H9 (cell line): ENCODE measurements at places on chromosomes 13 and 19.

DNA sequence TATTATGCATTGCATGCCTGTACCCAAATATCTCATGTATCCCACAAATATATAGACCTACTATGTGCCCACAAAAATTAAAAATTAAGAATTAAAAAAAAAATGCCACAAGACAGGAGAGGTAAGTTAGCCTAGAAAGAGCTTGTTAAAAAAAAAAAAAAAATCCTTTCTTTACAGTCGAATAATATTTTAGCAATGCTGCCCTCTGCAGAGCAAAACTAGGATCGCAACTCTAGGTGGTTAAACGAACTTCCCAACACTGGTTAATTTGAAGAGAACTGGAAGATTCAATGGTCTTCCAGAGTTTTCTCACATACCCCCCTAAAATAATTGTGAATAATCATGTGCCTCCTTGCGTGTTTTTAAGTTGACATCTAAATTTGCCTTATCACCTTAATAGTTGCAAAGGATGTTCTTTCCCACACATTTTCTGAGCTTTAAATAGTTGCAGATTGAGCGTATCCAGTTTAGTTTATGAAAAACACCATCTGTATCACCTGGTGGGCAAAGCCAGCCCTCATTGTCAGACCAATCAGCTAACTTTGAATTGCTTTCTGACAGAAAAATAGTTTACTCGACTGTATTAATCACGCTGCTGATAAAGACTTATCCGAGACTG lies 47.4 kb upstream of the RCBTB2 start:
- DNase-seq: no peak

DNA sequence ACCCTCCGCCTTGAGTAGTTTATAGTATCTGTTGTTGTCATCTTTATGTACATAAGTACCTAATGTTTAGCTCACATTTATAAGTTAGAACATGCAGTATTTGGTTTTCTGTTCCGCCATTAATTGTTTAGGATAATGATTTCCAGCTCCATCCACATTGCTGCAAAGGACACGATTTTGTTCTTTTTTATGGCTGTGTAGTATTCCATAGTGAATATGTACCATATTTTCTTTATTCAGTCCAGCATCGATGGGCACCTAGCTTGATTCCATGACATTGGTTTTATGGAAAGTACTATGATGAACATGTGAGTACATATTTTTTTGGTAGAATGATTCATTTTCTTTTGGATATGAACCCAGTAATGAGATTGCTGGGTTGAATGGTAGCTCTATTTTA lies 174.4 kb upstream of the SPRY2 start:
- DNase-seq: no peak

DNA sequence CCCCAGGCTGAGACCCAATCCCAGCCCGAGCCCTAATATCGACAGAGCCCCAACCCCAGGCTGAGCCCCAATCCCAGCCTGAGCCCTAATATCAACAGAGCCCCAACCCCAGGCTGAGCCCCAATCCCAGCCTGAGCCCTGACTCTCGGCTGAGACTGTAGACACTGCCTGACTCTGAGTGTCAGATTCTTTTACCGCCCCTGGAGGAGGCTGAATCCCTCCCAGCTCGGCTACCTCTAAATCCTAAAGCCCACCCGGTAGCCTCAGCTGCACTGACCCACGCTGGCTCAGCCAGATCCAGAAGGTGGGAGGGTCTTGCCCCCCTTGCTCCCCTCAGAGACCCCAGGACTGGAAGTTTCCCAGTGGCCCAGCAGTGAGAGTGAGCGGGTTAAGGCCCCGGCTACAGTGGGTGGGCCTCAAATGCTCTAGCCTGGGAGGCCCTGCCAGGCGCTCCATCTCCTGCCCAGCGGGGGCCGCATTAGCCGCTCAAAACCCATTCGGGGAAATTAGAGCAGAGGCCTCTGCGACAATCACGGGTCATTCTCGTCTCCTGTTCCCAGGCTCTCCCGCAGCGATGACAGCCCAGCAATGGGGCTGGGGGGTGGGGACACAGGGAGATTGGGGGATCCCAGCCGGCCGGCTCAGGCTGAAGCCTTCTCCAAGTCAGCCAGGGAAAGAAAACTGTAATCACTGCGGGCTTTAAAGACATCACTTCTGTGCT lies 43.8 kb downstream of the ZNRF4 start:
- DNase-seq: peak; percentile 84

DNA sequence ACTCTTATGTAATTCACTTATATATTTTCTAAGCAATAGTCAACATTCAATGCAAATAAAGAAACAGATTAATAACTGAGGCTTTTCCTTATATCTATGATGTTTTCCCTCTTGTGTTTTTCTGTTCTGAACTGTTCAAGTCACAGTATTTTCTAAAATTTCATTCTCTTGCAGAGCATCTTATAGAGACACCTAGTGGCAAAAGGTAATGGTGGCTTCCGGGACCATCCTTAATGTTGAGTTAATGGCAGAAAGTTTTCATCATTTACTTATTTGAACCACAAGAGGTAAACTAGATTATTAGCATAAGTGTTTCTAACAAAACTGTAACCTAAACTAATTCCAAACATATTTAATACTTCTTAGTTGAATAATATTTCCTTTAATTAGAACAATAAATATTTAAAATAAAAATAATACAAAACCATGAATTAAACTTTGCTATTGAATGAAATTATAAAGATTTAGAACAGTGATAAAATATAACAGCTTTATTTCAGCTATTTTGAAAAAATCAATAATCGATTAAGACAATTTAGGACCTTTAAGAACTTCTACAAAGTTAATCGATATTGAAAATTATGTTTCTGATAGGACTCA lies 1.7 kb upstream of the SLITRK5 start:
- peak; percentile 30 for DNase-seq

DNA sequence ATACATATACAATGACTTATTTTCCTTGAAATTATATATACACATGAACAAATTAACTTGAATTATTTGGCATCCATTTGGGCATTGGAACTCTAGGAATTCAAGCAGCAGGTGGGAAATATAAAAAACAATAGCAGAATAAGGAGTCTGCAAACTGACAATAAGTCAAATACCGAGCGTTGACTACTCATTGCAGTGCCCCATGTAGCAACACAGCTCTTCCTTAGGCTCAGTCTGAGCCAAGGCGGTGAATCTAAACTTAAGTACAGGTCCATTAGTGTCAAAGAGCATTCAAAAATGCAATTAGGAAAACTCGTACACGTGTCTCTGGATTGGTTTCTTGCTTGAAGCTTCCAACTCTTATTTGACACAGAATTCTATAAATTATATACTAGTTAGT lies 462.5 kb upstream of the KLF12 start:
- DNase-seq: no peak

DNA sequence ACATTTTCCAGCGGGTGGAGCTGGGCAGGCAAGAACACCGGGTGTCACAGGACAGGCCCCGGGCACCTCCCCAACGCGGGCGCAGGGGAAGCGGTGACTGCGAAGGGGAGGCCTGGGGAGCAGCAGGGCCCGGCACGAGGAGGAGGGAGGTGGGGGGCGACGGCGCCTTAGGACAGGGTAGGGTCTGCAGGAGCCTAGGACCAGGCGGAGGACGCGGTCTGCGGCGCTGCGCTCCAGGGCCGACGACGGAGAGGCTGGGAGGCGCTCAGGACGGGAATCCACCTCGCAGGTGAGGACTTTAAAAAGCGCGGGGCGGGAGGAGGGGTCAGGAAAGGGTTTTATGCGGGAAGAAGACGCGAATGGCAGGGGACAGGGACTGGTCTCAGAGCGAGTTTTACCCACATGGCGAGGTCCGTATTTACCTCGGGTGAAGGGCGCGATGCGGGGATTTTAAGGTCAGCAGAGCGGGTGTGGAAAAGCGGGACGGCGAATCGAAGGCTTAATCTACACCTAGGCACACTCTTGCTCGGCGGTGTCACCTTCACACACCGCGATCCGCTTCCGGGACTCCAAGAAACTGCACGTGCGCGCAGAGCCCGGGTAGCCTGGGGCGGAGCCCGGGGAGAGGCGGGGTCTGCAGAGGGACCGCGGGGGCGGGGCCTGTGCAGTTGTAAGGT lies 13.5 kb downstream of the ERVV-2 start:
- DNase-seq: peak; percentile 83

DNA sequence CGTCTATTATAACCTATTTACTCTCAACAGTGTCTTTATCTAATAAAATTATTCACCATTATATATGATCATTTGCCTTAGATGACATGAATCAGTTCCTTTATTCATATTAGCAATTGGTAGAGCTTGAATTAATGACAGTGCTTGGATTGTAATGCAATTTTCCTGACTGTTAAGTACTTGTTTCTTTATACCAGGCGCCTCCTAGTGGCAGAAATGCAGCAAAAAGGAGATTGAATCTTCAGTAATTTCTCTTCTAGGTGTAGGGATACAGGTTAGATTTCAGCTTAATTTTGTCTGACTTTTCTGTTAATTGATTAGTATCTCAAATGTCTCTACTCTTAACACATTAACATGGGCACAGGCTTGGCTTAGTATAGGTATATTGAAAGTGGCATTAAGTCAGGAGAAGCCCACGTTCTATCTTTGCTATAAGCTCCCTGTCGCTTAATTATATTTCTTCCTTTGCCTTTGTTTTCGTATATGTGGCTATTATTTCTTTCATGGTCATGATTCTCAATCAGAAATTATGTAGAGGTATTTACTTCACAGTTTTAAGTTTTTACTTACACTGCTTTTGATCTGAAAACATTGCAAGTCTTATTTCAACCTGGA lies 9.1 kb upstream of the LHFPL6 start:
- peak; percentile 44 for DNase-seq

GRCh38 chr19:16582486-16583261 lies 10.5 kb upstream of the SLC35E1 start:
- no peak for DNase-seq

- DNase-seq: no peak
Observed at GRCh38 chr19:17677002-17677401, 11.2 kb downstream of the UNC13A start.

GRCh38 chr13:73329355-73329754 lies 270.6 kb downstream of the KLF5 start:
- no peak for DNase-seq

DNA sequence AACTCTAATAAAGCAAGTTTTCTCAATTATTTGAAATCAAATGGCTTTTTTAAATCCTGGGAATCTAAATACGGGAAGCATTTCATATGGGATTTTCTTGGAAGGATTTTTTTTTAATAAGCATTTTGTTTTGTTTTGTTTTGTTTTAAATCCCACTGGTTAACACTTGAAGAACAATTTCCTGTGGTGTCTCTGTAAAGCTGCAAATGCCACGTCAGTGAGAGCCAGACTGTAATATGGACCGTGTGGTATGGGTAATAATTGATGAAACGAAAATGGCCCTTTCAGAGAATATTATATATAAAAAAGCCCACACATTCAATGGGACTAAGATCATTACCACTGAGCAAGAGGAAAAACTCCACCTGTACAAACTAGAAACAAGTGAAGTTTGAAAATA lies 33.9 kb upstream of the MIR17HG start:
- DNase-seq: no peak

DNA sequence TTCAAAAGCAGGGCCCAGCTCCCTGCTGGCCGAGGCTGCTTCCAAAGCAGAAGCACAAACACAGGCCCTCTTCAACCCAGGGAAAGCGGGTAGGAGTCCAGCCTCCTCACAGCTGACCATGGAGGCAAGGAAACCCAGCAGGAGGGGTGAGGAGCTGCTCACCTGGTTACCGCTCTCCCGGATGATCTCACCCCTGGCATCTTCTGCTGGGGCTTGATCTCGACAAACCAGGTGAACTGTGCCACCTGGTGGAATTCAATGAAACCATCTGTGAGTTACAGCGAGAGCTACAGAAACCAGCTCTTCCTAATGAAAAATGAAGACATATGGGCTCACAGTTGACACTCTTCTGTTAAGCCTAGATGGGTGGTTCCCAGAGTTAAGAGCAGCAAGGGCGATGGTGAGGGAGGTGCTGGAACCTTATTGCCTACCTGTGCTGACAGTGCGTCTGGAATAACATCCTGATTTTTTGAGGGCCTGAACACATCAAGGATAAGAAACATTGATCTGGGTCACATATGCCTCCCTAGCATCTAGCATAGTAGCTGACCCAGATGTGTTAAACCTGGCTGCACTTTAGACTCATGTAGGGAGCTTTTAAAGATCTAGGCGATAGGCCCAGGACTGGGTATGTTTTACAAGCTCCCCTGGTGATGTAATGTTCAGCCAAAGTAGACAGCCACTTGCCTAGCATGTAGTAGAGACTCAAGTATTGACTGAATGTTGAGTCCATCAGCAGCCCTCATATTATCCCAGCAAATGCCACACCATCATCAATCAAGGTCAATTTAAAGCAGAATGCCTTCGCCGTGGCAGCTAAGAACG lies 6.1 kb downstream of the DHRS12 start:
- DNase-seq: peak; percentile 83

- peak; percentile 35 for DNase-seq
Observed at GRCh38 chr19:40716031-40716481, 630 bp downstream of the COQ8B start.

GRCh38 chr13:81987677-81988357 lies 1646.9 kb upstream of the SPRY2 start:
- no peak for DNase-seq

GRCh38 chr19:46766569-46767317 lies 20.5 kb upstream of the STRN4 start:
- DNase-seq: peak; percentile 78

DNA sequence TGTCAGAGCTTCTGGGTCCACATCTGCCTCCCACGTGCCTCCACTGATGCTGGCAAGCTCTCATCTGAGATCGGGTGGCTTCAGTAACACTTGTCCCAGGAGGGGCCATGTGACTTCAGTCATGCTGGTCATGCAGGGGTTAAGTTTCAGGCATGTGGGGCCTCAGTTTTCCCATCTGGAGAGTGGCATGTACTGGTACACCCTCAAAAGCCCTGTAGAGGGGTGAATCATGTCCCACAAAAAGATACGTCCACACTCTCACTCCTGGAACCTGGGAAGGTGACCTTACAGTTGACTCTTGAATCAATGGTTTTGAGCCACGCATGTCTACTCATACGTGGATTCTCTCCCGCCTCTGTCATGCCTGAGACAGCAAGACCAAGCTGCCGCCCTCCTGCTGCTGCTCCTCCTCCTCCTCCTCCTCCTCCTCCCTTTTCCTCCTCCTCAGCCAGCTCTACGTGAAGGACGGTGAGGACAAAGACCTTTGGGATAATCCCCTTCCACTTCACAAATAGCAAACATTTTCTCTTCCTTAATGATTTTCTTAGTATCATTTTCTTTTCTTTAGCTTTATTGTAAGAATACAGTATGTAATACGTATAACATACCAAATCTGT lies 53.7 kb downstream of the COMP start:
- DNase-seq: peak; percentile 15

- DNase-seq: no peak
Observed at GRCh38 chr13:40120781-40121180, 465.3 kb downstream of the COG6 start.
